Neural crest cell (in vitro differentiated cells): ENCODE measurements at places on chromosomes 11 and 22. TPM values are rescaled to one million over a fixed set of nuclear protein-coding genes. Genes with fewer than 3 reads are reported as not detected.

GRCh38 chr22:42549331-42550060 lies 4.3 kb upstream of the SERHL2 start:
- H3K4me3 ChIP-seq: no peak overlapping the region
- H3K27ac ChIP-seq: no peak overlapping the region
- no peaks in the 10 kb centered on the region for H3K36me3 ChIP-seq
- peaks cover 11% of the 10 kb centered on the region for H3K4me1 ChIP-seq
- no peak for DNase-seq

- no peaks in the 10 kb centered on the region for H3K27me3 ChIP-seq
- peaks cover 3% of the 10 kb centered on the region for H3K36me3 ChIP-seq
- peaks cover 18% of the 10 kb centered on the region for H3K4me1 ChIP-seq
- H3K4me3 ChIP-seq: no peak overlapping the region
These were observed 25.2 kb downstream of the RELT start for GRCh38 chr11:73401217-73401923.

GRCh38 chr22:24595863-24596262 lies 3.0 kb upstream of the LRRC75B start:
- H3K4me3 ChIP-seq: no peak overlapping the region
- no peaks in the 10 kb centered on the region for H3K36me3 ChIP-seq
- H3K27me3 ChIP-seq: no peaks in the 10 kb centered on the region
- H3K27ac ChIP-seq: no peak overlapping the region

DNA sequence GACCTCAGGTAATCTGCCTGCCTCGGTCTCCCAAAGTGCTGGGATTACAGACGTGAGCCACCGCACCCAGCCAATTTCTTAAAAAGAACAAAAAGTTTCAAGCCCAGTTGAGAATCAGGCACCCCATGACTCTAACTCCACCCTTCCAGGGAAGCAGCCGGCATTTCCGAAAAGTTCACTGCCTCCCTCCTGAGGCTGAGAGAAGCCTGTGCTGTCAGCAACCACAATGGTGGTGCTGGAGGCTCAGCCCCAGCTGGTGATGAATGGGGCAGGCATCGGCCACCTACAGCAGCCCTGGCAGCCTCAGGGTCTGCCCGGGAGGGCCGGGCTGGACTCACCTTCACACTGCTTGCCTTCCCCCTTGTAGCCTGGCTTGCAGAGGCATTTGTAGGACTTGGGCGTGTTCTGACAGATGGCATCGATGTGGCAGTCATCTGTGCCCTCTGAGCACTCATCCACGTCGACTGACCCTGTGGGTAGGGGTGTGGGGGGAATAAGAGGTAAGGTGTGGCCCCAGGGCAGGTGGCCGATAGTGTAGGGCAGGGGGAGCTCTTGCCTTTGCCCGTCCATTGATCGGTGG lies 4.3 kb downstream of the SCUBE1 start:
- peaks cover 50% of the 10 kb centered on the region for H3K27me3 ChIP-seq
- no peak overlapping the region for H3K27ac ChIP-seq
- no peak for DNase-seq

DNA sequence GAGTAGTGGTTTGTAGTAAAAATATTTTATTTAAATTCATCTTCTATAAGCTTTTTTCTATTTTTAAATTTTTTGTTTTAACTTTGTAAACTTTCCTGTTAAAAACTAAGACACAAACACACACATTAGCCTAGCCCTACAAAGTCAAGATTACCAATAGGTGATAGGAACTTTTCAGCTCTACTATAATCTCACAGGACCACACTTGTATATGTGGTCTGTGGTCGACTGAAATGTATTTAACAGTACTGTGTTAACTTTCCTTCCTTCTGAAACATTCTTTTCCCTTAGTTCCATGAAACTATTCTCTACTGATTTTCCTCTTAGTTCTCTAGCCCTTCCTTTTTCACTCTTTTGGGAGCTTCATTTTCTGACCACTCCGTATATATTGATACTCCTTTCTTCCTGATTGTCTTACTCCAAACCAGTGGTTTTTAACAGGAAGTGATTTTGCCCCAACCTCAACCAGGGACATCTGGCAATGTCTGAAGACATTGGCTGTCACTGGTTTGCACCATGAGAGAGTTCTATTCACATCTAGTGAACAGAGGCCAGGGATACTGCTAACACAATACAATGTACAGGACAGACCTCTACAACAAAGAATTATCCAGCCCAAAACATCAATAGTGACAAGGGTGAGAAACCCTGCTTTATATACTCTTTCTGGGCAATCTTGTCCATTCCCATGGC lies 8.8 kb downstream of the ZW10 start:
- no peak for DNase-seq
- no peaks in the 10 kb centered on the region for H3K4me1 ChIP-seq
- peaks cover 37% of the 10 kb centered on the region for H3K36me3 ChIP-seq
- no peak overlapping the region for H3K4me3 ChIP-seq
- H3K27me3 ChIP-seq: no peaks in the 10 kb centered on the region

- DNase-seq: no peak
- H3K36me3 ChIP-seq: peaks cover 2% of the 10 kb centered on the region
- H3K4me1 ChIP-seq: no peaks in the 10 kb centered on the region
- H3K4me3 ChIP-seq: no peak overlapping the region
- H3K27ac ChIP-seq: no peak overlapping the region
These were observed 39.0 kb downstream of the GRAMD1B start for GRCh38 chr11:123469089-123469488.

BRSK2 gene
- 59.9 and 72.5 TPM in 2 replicates for total RNA-seq
